ENCODE measurements at places on chromosomes 4 and X. TPM values are rescaled to one million over a fixed set of nuclear protein-coding genes. Genes with fewer than 3 reads are reported as not detected.

Gene TBC1D25
- 6.6 TPM for total RNA-seq

Gene ADGRL3
- total RNA-seq, result 2.5 TPM

Gene DGAT2L6
- not detected for total RNA-seq

Gene HERC6
- 16.4 TPM for total RNA-seq

Gene NEUROG2
- not detected for total RNA-seq

Gene N4BP2
- total RNA-seq, result 13.7 TPM

Gene UNC5C
- total RNA-seq, result 2.8 TPM

Gene TNIP3
- 1.1 TPM for total RNA-seq

Gene SPANXA1
- total RNA-seq, result 0.41 TPM

Gene OPN1LW
- total RNA-seq, result not detected

Data from kidney epithelial cell (primary cell).